ENCODE measurements at places on chromosomes 6 and 20. TPM values are rescaled to one million over a fixed set of nuclear protein-coding genes. Genes with fewer than 3 reads are reported as not detected.

PRSS35 gene
- total RNA-seq: 0.10 TPM

- H3K27ac ChIP-seq: no peak overlapping the region
- no peak for DNase-seq
- no peaks in the 10 kb centered on the region for H3K27me3 ChIP-seq
- no peaks in the 10 kb centered on the region for H3K36me3 ChIP-seq
- no peak overlapping the region for H3K4me3 ChIP-seq
Measured at GRCh38 chr6:3841066-3841454, 8.1 kb upstream of the FAM50B start.

DNA sequence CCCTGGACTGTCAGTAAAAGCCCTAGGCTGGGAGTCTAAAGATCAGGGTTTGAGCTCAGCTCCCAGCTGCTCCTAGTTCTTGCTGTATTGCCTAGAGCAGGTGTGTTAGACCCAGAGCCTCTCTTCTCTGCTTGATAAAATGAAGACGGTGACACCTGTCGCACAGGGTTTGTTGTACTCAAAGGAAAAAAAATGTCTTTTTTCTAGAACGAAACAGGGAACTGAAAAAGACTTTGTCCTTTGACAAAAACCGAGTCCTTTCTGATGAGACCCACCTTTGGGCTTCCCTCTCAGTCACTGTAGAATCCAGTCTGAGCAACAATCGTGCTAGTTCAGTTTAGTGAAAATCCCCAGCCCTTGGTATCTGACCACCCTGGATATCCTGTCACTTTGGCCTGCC, 102.1 kb upstream of the LAMP5 start:
- no peak overlapping the region for H3K27ac ChIP-seq
- H3K4me3 ChIP-seq: no peak overlapping the region
- H3K4me1 ChIP-seq: no peaks in the 10 kb centered on the region
- H3K36me3 ChIP-seq: no peaks in the 10 kb centered on the region
- DNase-seq: no peak
- no peaks in the 10 kb centered on the region for H3K27me3 ChIP-seq

DNA sequence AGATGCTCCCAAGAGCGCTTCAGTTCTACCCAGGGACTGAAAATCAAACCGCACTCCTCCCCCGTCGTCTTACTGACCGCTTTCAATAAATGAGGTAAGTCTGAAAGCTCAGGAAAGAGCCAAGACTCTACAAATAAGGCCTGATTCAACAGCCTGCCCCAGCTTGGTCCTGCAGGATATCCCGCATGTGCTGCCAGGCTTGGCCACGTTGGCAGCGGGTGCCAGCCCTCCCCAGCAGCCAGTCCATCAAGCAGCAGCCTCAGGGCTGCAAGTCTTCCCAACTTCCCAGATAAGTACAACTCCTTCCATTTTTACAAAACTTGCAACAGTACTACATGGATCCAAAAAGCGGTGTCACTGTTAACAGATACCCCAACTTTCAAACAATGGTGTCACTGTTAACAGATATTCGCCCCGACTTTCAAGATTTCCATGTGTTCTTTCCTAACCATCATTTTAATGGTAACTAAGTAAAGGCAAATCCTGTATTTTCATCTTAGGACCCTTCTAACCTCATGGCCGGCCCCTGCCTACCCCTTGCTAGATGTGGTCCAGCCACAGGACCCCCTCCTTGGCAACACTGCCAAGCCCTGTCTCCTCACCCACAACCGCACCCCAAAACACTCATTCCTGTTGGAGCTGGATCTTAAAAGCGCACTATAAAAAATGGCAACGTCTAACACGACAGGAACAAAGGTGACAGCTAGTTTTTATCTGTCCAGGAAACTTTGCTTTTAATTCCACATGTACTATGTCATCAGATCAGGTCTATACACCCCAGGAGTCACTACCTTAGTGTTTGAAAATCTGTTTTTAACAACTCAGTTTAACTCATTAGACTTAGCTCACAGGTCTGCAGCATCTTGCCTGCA, 28.0 kb downstream of the DIDO1 start:
- peaks cover 24% of the 10 kb centered on the region for H3K4me1 ChIP-seq
- DNase-seq: no peak
- H3K4me3 ChIP-seq: no peak overlapping the region
- peaks cover 21% of the 10 kb centered on the region for H3K36me3 ChIP-seq
